Progenitor cell of endocrine pancreas (in vitro differentiated cells): ENCODE measurements at places on chromosomes 6 and 20. TPM values are rescaled to one million over a fixed set of nuclear protein-coding genes. Genes with fewer than 3 reads are reported as not detected.
A peak's percentile ranks its signal among the peaks of the same experiment; 100 is the strongest.

DNA sequence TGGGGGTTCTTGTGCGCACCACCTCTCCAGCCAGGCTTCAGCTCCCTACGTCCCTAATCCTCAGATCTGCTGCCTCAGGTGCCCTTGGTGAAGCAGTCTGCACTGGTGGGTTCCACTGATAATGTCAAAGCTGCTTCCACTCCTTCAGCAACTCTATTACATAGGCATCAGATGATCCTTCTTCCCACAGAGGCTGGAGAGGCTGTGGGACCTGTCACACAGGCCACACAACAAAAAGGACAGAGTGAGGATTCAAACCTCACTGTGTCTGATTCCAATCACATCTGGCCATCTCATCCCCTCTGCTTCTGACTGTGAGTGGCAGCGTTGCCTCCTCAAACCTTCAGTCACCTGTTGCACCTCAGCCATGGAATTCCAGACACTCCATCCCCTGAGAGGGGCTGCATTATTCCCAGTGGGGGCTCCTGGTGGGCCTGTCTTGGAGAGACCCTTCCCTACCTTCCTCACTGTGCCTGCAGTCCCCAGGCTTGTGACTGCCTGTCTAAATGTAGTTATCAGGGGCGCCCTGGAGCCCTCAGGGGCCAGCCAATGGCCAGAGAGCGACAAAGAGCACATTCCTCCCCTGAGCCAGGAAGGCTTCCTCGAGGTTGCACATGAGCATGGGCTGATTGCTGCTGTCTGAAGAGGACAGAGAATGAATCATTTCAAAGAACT is 211.4 kb upstream of the ECI2 start:
- H3K4me1 ChIP-seq = no peaks in the 10 kb centered on the region
- H3K27ac ChIP-seq = no peak overlapping the region
- no peak for DNase-seq
- peaks cover 44% of the 10 kb centered on the region for H3K27me3 ChIP-seq
- no peaks in the 10 kb centered on the region for H3K36me3 ChIP-seq
- H3K4me3 ChIP-seq = no peak overlapping the region

DNA sequence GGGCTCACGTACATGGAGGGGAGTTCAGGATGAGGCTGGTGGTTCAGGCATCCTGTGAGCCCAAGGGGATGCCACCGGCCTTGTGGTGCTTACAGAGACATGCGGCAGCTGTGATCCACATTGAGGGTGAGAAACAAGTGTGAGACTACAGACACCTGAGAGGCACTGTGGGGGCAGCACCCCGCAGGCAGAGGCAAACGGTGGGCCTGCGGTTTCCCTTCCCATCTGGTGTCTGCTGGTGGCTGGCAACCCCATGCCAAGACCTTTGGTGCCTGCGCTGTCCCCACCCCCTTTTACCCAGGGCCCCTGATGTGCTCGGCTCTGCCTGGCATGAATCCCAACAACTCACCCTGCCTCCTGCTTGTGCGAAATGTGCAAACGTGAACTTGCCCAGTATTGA is 42.0 kb downstream of the ERMARD start:
- DNase-seq = peak; percentile 6
- H3K4me3 ChIP-seq = no peak overlapping the region
- peaks cover 64% of the 10 kb centered on the region for H3K4me1 ChIP-seq
- H3K36me3 ChIP-seq = peaks cover 15% of the 10 kb centered on the region

- no peaks in the 10 kb centered on the region for H3K27me3 ChIP-seq
- H3K36me3 ChIP-seq = peaks cover 23% of the 10 kb centered on the region
- no peak overlapping the region for H3K27ac ChIP-seq
- H3K4me1 ChIP-seq = no peaks in the 10 kb centered on the region
Measured at GRCh38 chr6:18136260-18136659, 13.8 kb upstream of the NHLRC1 start.

FAXC gene
- total RNA-seq = 20.7 and 23.9 TPM in 2 replicates

DNA sequence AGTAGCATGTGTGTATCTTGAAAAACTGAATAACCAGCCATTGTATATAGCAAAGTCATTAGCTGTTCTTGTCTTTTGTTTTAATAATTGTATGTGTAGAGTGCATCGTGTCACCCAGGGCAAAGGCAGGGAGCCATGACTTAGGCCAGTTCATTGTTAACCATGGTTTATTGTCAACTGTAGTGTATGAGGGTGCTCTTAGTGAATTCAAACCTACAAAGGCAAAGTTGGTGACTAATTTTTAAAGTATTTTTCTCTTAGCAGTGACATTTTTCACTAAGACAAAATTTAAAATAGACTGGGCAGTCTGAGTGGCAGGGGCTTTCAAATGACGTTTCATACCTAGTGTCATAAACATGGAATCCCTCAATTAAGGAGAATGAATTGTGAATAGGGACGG is 79.0 kb downstream of the TULP4 start:
- no peak for DNase-seq
- peaks cover 4% of the 10 kb centered on the region for H3K4me1 ChIP-seq
- H3K27ac ChIP-seq = no peak overlapping the region
- H3K27me3 ChIP-seq = no peaks in the 10 kb centered on the region
- H3K36me3 ChIP-seq = peaks cover 40% of the 10 kb centered on the region

- no peak for DNase-seq
- no peaks in the 10 kb centered on the region for H3K4me1 ChIP-seq
Measured at GRCh38 chr20:4681991-4682401, 39.7 kb upstream of the PRND start.

GJA10 gene
- total RNA-seq = not detected in 2 replicates

DNA sequence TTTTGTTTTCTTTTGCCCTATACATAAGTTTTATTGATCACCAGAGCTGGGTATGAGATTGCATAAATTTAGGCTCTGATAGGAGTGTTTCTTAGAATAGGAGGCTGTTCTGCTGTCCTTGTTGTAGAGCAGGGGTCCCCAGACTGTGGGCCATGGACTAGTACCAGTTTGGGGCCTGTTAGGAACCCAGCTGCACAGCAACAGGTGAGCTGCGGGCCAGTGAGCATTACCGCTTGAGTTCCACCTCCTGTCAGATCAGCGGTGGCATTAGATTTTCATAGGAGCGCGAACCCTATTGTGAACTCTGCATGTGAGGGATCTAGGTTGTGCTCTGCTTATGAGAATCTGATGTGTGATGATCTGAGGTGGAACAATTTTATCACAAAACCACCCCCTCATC is 26.2 kb downstream of the PHF3 start:
- no peaks in the 10 kb centered on the region for H3K27me3 ChIP-seq
- H3K4me3 ChIP-seq = no peak overlapping the region
- H3K36me3 ChIP-seq = no peaks in the 10 kb centered on the region
- no peak for DNase-seq

DNA sequence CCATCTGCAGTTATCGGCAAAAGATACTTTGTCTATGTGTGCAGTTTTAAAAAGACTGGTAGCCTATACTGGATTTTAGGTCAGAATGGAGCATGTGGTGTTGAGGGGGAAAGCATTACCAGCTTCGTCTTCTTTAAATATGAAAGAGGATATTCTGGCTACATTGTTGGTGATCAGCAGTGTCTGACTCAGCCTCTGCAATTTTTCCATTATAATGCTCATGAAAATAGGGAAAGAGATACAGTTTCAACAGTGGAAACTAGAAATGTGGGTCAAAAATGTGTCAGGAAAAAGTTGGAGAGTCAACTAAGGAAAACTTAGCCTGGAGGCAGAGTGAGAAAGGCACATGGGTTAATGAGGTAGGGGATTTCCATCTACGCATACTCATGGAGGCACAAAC is 45.2 kb downstream of the HDGFL1 start:
- no peak overlapping the region for H3K27ac ChIP-seq
- H3K36me3 ChIP-seq = no peaks in the 10 kb centered on the region
- DNase-seq = no peak
- no peaks in the 10 kb centered on the region for H3K27me3 ChIP-seq
- H3K4me3 ChIP-seq = no peak overlapping the region

DNA sequence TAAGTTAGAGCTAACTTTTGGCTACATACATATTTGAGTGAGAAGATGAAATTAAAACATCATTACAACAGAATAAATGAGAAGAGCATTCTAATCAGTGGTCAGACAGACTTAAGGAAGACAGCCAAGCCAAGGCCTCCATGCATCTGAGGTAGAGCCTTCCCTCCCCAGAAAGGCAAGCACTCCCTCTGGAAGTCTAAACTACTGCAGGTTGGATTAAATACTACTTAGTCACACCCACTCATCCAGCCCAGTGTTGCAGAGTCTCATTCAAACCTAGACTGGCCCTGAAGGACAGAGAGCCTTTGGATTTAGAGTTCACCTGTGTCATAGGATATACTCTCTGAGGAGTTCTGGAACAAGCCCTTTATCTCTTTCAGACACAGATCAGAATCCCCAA is 29.2 kb downstream of the TMX4 start:
- H3K4me3 ChIP-seq = no peak overlapping the region
- H3K36me3 ChIP-seq = peaks cover 17% of the 10 kb centered on the region
- no peaks in the 10 kb centered on the region for H3K27me3 ChIP-seq
- H3K4me1 ChIP-seq = no peaks in the 10 kb centered on the region
- DNase-seq = no peak

SMAP1 gene
- total RNA-seq = 32.8 and 34.1 TPM in 2 replicates

DST gene
- total RNA-seq = 151 and 167 TPM in 2 replicates

- H3K36me3 ChIP-seq = no peaks in the 10 kb centered on the region
- H3K4me3 ChIP-seq = no peak overlapping the region
- no peaks in the 10 kb centered on the region for H3K27me3 ChIP-seq
- H3K27ac ChIP-seq = no peak overlapping the region
Measured at GRCh38 chr6:115717472-115717871, 343.2 kb downstream of the FRK start.

DNA sequence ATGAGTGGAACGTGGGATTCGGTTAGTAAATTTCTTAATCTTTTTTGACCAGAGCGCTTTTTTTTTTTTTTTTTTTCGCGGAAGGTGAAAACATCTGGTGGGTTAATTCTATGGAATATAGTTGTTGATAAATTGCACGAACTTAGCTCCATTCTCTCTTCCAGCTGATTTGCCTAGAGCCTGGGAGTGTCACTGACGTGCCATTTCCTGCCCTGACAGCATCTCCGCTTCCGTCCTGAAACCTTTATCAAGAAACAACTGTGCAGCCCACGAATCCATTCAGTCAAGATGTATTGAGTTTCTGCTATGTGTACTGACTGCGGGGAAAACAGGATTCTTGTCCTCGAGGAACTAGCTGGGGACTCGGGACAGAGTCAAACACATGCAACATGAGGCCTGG is 59.5 kb upstream of the TGM3 start:
- no peak for DNase-seq
- no peaks in the 10 kb centered on the region for H3K27me3 ChIP-seq
- H3K4me3 ChIP-seq = no peak overlapping the region
- no peaks in the 10 kb centered on the region for H3K4me1 ChIP-seq
- no peak overlapping the region for H3K27ac ChIP-seq

MUCL3 gene
- total RNA-seq = 0.05 TPM in 1 of 2 replicates, not detected in the other

DNA sequence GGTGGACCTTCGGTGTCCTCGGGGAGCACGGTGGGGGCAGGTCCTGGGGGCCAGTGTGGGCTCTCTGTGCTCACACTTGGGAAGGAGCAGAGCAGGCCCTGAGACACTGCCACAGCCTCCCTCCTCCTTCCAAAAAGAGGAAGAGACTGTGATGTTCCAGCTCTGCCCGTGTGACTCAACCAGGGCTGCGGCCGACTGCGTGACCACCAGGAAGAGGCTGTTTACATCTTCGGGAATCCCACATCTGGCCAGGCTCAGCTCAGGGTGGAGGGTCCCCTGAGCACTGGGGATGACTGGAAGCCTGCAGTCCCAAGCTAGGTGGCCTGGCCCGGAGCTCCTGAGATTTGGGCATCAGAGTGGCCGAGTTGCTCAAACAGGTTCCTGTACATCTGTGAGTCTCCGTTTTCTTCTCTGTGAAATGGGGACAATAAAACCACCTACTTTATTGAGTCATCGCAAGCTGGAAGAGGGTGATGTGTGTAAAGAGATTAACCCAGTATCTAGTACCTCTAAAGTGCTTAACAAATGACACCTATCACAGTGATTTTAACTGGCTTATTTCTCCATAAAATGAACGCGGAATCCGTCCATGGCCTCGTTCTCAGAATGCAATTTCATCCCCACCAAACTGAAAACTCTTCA is 242.1 kb downstream of the DLL1 start:
- peaks cover 9% of the 10 kb centered on the region for H3K27me3 ChIP-seq
- no peak overlapping the region for H3K4me3 ChIP-seq
- H3K36me3 ChIP-seq = no peaks in the 10 kb centered on the region

DNA sequence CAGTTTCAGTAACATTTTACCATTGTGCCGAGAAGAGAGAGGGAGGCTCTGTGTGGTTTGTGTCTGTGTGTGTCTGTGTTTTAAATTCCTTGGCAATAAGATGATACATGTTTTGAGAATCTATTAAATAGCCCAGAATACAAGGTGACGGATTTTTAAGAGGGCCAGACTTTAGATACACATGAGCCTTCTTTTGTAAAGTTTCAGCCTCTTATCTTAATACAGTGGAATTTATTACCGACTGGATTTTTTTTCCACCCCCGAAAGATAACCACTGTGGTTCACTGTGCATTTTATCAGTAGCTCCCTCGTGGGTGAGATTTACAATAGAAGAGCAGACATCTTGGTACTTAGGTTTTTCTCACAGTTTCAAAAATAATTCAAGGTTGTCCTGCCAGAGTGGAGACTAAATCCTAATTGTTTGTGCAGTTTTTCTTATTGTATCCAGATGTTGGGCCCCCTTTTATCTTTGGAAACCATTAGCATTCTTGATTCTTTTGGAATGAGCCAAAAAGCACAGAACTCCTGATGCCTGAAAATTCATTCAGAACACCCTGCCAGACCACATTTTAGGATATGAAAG is 49.9 kb downstream of the STK4 start:
- H3K36me3 ChIP-seq = peaks cover 6% of the 10 kb centered on the region
- H3K4me3 ChIP-seq = no peak overlapping the region
- no peaks in the 10 kb centered on the region for H3K27me3 ChIP-seq
- DNase-seq = no peak

CTCFL gene
- not detected in 2 replicates for total RNA-seq

DNA sequence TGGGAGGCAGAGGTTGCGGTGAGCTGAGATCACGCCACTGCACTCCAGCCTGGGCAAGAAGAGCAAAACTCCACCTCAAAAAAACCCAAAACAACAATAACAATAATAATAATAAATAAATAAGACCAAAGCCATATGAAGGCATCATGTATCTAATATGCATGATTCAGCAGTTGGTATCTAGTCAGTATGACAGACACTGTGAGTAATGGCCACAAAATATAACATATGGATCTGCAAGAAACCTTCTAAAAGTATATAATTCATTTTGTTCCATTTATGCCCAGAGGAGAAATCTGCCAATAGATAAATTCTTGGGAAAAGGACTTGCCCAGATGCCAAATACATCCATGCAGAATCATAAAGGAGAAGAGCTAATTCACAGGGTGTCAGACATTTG is 252.3 kb downstream of the BTBD9 start:
- H3K27me3 ChIP-seq = no peaks in the 10 kb centered on the region
- H3K4me1 ChIP-seq = peaks cover 8% of the 10 kb centered on the region
- H3K36me3 ChIP-seq = no peaks in the 10 kb centered on the region
- no peak for DNase-seq
- H3K4me3 ChIP-seq = no peak overlapping the region

GRCh38 chr6:141210901-141211300 is 921.8 kb upstream of the GJE1 start:
- H3K27ac ChIP-seq = no peak overlapping the region
- H3K4me3 ChIP-seq = no peak overlapping the region
- H3K4me1 ChIP-seq = peaks cover 2% of the 10 kb centered on the region
- H3K27me3 ChIP-seq = no peaks in the 10 kb centered on the region
- DNase-seq = no peak
- H3K36me3 ChIP-seq = no peaks in the 10 kb centered on the region

GRCh38 chr6:105884426-105884825 is 201.7 kb upstream of the PRDM1 start:
- DNase-seq = no peak
- peaks cover 14% of the 10 kb centered on the region for H3K4me1 ChIP-seq
- no peak overlapping the region for H3K27ac ChIP-seq
- H3K36me3 ChIP-seq = no peaks in the 10 kb centered on the region
- H3K4me3 ChIP-seq = no peak overlapping the region

MAFB gene
- 5.9 and 6.1 TPM in 2 replicates for total RNA-seq

GRCh38 chr6:124283486-124283885 is 479.8 kb downstream of the NKAIN2 start:
- DNase-seq = no peak
- no peaks in the 10 kb centered on the region for H3K4me1 ChIP-seq
- no peak overlapping the region for H3K27ac ChIP-seq
- no peaks in the 10 kb centered on the region for H3K27me3 ChIP-seq
